Testis (tissue), 5 donors: ENCODE measurements at places on chromosomes 12 and 14.

GRCh38 chr14:81331229-81332021, 68.7 kb downstream of the STON2 start:
- DNase-seq = no peak
- no peaks in the 10 kb centered on the region for H3K27me3 ChIP-seq
- H3K4me1 ChIP-seq = no peaks in the 10 kb centered on the region
- H3K27ac ChIP-seq = no peak overlapping the region
- H3K36me3 ChIP-seq = no peaks in the 10 kb centered on the region

- DNase-seq = no peak
- H3K27me3 ChIP-seq = no peaks in the 10 kb centered on the region
- no peak overlapping the region for H3K27ac ChIP-seq
- no peaks in the 10 kb centered on the region for H3K36me3 ChIP-seq
- no peaks in the 10 kb centered on the region for H3K4me1 ChIP-seq
- H3K4me3 ChIP-seq = no peak overlapping the region
Measured at GRCh38 chr12:69897744-69898143, 72.7 kb downstream of the MYRFL start.

DNA sequence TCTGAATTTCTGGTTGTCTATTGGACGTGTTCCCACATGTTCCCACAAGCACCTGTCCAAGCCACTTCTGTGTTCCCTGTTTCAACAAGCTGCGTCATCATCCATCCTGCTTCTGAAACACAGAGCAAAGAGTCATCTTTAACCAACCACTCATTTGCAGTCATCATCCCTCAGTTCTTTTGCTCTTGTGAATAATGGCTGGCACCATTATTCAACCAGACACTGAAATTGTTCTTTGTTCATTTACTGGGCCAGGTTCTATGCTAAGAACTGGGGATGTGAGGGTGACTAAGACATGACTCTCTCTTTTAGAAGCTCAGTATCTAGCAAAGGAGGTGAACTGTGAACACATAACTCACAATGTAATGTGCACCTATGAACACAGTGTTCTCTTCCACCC, 40.7 kb upstream of the ANO4 start:
- H3K27me3 ChIP-seq = no peaks in the 10 kb centered on the region
- no peak for DNase-seq
- H3K4me3 ChIP-seq = no peak overlapping the region
- no peaks in the 10 kb centered on the region for H3K36me3 ChIP-seq
- H3K27ac ChIP-seq = no peak overlapping the region
- H3K4me1 ChIP-seq = no peaks in the 10 kb centered on the region

DNA sequence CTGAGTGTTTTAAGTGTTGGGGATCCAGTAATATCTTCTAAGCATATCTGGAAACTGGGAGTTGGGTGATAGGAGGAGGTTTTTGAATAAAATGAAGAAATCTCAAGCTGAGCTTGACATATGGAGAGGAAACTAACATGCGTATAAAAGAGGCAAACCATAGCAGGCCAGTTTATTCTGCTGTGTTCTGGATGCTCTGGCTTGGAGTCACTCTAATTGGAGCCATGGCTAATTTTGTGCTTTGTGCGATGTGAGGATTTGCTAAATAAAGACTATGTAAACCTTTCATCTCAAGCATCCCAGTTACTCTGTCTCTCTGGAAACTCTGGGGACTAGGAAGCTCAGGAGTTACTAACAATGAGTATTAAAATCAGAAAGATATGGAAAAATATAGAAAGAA, 66.5 kb downstream of the ATF7IP start:
- H3K27me3 ChIP-seq = no peaks in the 10 kb centered on the region
- H3K27ac ChIP-seq = no peak overlapping the region
- H3K4me3 ChIP-seq = no peak overlapping the region
- H3K4me1 ChIP-seq = no peaks in the 10 kb centered on the region
- no peak for DNase-seq

DNA sequence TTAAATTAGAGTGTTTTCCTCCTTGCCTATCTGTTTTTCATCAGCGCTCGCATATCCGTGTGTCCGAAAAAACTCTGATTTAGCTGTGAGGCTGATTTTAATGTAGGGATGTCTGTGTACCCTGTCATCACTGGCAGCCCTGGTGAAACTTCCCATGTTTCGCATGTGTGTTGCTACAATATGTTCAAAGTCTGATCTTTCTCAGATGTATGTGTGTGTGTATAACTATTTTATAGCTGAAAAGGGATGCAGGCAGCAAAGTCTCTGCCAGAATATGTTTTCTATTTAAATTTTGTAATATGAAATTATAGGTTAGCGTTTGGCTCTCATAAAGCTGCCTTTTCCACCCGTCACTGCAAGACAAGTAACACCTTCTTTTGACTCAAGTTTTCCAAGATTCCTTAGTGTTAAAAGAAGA, 154.8 kb downstream of the TMTC2 start:
- no peaks in the 10 kb centered on the region for H3K4me1 ChIP-seq
- H3K27me3 ChIP-seq = no peaks in the 10 kb centered on the region

- no peak overlapping the region for H3K4me3 ChIP-seq
- H3K27me3 ChIP-seq = no peaks in the 10 kb centered on the region
- DNase-seq = no peak
- no peak overlapping the region for H3K27ac ChIP-seq
Measured at GRCh38 chr14:83733670-83734069, 1796.3 kb upstream of the FLRT2 start.

DNA sequence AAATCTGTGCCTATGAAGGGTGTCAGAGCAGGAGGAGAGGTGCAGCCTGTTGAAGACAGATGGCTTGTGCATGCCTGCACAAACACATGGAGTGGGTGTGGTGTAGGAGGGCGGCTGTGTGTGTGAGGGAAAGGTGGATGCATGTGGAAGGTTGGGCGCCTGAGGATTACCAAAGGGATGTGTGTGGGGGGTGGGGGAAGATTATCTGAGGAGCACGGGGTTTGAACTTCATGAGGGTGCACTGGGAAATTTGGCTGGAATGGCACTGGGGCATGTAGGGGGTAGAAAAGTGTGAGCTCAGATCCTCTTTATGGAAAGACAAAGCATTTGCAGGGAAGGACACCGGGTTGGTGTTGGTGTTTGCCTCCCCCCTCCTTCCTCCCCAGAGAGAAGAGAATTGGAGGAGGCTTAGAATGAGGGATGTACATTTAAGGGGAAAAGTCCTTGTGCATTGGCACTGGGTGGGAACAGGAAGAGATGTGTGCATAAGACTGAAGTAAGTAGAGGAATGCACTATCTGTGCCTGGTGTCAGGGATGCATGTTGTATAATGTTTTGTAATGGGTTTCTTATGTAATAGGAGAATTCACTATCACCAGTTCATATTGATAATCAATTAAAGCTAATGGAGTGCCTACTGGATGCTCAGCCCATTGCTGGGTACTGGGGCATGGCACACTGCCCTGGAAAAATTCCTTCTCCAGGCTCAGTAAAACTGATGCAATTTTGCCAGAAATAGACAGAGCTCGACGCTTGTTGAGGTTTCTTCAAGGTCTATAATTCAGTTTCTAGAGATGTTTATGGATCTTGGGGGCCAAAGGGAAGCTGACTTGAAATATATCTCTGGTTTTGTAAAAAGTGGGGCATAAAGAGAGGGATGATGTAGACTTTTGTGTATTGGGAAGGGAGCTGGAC, 3.0 kb downstream of the NTF3 start:
- no peak for DNase-seq
- H3K4me3 ChIP-seq = no peak overlapping the region
- H3K4me1 ChIP-seq = peaks cover 4% of the 10 kb centered on the region
- no peaks in the 10 kb centered on the region for H3K27me3 ChIP-seq

DNA sequence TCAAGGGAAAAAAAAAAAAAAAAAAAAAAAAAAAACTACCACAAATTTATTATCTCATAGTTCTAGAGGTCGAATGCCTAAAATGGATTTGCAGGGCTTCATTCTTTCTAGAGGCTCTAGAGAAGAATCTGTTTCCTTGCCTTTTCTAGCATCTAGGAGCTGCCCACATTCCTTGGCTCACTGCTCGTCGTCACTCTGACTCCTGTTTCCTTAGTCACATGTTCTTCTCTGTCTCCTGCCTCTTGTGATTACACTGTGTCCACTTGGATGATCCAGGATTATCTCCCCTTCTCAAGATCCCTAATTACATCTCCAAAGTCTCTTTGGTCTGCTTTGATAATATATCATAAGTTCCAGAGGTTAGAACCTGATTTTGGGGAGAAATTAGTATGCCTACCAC, 88.7 kb downstream of the HECTD1 start:
- no peaks in the 10 kb centered on the region for H3K27me3 ChIP-seq
- no peaks in the 10 kb centered on the region for H3K36me3 ChIP-seq
- no peaks in the 10 kb centered on the region for H3K4me1 ChIP-seq
- no peak overlapping the region for H3K27ac ChIP-seq
- no peak overlapping the region for H3K4me3 ChIP-seq

- H3K27ac ChIP-seq = no peak overlapping the region
- H3K27me3 ChIP-seq = no peaks in the 10 kb centered on the region
- H3K36me3 ChIP-seq = no peaks in the 10 kb centered on the region
- H3K4me3 ChIP-seq = no peak overlapping the region
Measured at GRCh38 chr12:54765652-54766051, 88.7 kb upstream of the MUCL1 start.

- no peak for DNase-seq
- no peak overlapping the region for H3K27ac ChIP-seq
- no peak overlapping the region for H3K4me3 ChIP-seq
- H3K4me1 ChIP-seq = no peaks in the 10 kb centered on the region
- no peaks in the 10 kb centered on the region for H3K27me3 ChIP-seq
- no peaks in the 10 kb centered on the region for H3K36me3 ChIP-seq
Measured at GRCh38 chr12:95134085-95134484, 60.7 kb upstream of the NR2C1 start.

DNA sequence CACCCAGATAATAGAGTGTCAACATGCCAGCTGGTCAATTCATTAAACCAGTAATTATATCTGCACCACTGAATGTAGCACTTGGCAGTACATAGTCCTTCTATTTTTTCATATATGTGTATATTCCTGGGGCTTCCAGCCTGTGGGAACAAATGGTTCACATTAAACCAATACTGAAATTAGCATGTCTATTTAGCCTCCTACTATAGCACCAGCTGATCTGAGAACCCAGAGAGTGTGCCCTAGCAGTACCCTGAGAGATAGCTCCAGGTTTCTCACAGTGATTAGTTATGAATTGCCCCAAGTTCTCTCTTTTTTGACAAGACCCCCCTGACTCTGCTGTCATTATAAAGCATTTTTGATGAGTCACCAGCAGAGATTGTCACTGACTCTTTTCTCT, 1097.3 kb upstream of the FLRT2 start:
- no peaks in the 10 kb centered on the region for H3K27me3 ChIP-seq
- H3K4me3 ChIP-seq = no peak overlapping the region
- H3K4me1 ChIP-seq = no peaks in the 10 kb centered on the region
- H3K27ac ChIP-seq = no peak overlapping the region
- H3K36me3 ChIP-seq = no peaks in the 10 kb centered on the region

DNA sequence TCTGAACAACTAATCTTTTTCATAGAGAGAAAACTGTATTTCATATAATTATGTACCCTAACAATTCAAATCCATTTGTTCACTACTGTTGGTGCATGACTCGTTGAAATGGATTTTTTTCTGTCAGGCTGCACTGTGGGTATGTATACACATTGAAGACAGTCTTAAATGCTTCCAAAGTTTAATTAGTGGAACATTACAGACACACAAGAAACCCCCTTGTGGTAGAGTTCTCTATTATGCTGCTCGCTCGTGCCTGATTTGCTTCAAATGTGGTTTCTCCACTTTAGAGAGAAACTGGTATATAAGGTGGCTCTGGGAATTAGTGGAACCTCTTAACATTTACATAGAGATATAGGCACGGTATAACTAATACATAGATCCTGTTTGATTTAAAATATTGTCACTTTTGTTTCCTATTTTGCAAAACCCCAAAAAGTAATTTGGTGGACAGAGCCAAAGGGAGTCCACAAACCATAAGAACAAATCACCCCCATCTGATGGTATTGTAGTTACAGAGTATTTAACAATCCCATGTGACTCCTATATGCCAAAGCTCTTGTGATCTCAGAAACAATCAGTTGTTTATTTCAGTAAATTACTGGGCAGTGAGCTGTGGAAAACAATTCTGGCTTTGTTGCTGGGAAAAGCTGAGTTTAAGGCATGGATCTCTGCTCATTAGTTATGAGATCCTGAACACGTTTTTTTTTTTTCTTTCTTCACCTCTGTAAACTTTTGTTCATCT, 159.5 kb downstream of the BRMS1L start:
- H3K4me3 ChIP-seq = no peak overlapping the region
- no peak overlapping the region for H3K27ac ChIP-seq
- no peak for DNase-seq
- H3K4me1 ChIP-seq = no peaks in the 10 kb centered on the region
- no peaks in the 10 kb centered on the region for H3K36me3 ChIP-seq

DNA sequence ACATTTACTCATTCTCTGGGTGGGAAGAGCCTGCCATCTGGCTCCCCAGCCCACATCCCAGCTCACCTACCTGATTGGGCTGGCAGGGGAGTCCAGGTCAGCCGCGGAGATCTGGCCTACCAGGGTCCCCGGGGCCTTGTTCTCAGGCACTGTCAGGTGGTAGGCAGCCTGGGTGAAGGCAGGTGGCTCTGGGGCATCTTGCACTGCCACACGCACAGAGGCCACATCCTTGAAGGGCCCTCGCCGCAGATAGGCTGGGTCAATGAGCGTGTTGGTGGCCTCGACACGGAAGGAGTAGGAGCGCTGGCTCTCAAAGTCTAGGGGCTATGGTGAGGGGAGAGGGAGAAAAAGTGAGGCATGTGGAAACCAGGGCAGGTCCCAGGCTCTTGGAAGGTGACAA, 3.9 kb downstream of the CDH24 start:
- H3K4me1 ChIP-seq = peaks cover 10% of the 10 kb centered on the region
- no peak overlapping the region for H3K27ac ChIP-seq
- DNase-seq = no peak
- no peak overlapping the region for H3K4me3 ChIP-seq
